Suprapubic skin (tissue), 4 donors: ENCODE measurements at places on chromosomes 2 and 18. TPM values are rescaled to one million over a fixed set of nuclear protein-coding genes. Genes with fewer than 3 reads are reported as not detected.
A peak's percentile ranks its signal among the peaks of the same experiment; 100 is the strongest.

DNA sequence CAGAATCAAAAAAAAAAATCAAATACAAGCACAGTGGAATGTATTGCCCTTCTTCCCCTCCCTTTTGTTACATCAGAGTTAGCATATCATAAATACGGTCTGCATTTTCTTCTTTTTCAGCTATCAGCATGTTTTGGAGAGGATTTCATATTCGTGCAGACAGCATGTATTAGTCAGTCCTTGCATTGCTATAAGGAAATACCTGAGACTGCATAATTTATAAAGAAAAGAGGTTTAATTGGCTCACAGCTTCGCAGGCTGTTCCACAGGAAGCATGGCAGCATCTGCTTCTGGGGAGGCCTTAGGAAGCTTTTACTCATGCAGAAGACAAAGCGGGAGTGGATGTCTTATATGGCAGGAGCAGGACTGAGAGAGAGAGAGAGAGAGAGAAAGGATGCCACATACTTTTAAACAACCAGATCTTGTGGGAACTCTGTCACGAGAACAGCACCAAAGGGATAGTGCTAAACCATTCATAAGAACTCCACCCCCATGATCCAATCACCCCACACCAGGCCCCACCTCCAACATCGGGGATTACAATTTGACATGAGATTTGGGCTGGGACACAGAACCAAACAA lies 8.9 kb downstream of the IL1B start:
- DNase-seq = no peak

DNA sequence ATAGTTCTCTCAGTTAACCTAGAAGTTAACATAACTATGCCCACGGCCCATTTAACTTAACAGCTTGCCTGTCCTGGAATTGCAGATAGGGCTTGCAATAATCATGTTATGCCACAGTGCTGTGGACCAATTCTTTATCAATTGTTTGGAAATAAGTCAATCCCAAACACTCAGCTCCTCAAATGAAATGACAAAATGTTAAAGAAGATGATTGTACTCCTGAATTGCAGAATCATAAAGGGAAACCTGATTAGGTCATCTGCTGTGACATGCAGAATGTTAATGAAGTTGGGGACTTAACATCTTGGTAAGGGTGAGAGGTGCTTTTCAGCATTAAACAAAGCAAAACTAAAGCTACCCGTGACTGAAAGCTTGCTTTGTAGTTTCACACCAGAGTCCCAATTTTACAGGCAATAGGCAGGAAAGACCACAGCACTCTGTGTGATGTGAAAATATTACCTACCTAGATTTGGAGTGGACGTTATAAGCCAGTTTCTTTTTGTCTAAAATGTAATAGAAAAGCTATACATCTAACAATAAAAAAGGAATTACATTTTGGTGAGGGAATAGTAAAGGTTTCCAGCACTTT lies 364.0 kb downstream of the GPD2 start:
- no peak for DNase-seq

The TGFA gene
- total RNA-seq = 19.2 TPM

The PIKFYVE gene
- total RNA-seq = 55.9 TPM

DNA sequence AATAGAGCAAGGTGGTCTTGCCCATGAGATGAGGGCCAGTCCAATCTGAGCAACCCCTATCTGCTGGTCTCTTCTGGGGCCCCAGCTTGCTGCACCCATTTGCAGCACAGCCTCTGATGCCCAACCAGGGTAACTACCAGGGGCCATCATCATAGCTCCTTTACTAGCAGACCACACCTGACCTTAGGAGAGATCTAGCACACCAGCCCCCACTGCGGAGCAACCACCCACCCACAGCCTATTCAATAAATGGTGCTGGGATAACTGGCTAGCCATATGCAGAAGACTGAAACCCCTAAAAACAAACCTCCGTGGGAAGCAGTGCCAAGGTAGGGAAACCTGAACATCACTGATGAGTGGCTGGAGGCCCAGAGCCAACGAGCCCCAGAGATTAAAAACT lies 196.1 kb upstream of the RBBP8 start:
- no peak for DNase-seq

The SAG gene
- total RNA-seq = not detected

The DNER gene
- 29.4 TPM for total RNA-seq

GRCh38 chr2:217997510-217997909 lies 5.3 kb downstream of the TNS1 start:
- DNase-seq = no peak

DNA sequence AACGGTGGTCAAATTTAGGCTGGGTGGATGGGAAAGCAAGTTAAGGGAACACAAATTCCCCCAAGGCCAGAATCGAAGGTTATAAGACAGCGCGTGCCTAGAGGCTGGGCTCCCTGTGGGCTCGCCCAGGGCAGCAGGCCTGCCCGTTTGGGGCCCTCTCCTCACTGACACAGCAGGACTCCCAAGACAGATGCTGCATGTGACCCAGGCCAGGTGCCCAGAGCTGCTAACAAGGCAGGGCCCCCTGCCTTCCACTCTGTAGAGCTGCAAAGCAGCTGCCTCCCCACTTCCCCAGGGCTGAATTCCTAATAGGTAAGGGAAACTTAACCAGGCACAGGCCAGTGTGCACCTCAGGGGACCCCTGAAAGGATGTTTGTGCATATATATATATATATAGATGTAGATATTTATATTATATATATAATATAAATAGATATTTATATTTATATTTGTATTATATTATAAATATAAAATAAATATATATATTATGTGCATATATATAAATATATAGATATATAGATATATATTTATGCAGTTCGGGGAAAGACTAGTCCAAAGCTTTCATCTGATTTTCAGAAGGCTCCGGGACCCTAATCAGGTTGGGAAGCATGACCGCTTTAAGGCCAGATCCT lies 43.7 kb downstream of the TMEM37 start:
- DNase-seq = peak; percentile 54
